ENCODE measurements at places on chromosomes 5 and 9.

DNA sequence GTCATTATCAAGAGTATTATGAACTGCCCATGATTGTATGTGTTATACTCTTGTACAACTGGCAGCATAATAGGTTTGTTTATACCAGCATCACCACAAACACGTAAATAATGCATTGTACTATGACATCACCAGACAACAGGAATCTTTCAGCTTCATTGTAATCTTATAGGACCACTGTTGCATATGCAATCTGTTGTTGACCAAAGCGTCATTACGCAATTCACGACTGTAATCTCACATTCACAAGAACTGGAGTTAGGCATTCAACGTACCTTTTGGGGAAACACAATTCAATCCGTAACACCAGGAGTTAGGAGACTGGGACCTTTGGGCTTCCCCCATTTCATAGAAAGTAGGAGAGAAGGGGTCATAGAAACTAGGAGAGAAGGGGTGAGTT, 20.4 kb upstream of the ARSI start:
- no peak for DNase-seq

- no peak for DNase-seq
These were observed 73.0 kb upstream of the MPDZ start for GRCh38 chr9:13352451-13352979.

- no peak for DNase-seq
These were observed 37.5 kb upstream of the CCNG1 start for GRCh38 chr5:163399923-163400322.

- no peak for DNase-seq
These were observed 1.5 kb upstream of the RETREG1 start for GRCh38 chr5:16618138-16618897.

- no peak for DNase-seq
These were observed 201.3 kb downstream of the HINT1 start for GRCh38 chr5:130963798-130964197.

DNA sequence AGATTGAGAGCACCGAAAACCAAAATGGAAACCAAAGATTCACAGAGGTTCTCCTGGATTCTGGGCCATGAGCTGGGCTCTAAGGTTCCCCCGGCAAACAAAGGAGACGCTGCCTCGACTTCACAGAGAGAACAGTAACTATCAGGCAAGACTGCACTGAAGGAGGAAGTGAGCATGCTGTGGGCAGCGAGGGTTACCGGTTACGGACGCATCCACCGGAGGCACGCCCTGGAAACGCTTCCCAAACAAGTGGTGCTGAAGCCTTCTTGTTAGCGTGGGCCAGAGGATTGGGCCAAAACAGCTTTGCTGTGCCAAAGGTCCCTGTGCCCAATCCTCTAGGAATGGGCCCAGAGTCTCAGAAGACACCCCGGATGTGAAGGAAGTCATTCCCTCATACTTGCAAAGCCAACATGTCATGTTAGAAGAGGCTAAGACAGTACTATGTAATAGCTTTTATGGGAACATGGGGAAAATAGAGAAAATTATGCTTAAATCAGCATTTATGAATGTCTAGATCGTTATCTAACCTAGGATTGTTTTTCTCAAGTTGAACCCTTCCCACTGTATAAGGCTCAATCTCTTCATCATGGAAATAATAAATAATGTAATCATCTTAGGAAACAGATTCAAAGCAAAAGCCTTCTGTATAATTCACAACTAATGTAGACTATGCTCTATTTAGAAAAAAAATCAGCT, 145.4 kb downstream of the GABBR2 start:
- DNase-seq, result no peak

DNA sequence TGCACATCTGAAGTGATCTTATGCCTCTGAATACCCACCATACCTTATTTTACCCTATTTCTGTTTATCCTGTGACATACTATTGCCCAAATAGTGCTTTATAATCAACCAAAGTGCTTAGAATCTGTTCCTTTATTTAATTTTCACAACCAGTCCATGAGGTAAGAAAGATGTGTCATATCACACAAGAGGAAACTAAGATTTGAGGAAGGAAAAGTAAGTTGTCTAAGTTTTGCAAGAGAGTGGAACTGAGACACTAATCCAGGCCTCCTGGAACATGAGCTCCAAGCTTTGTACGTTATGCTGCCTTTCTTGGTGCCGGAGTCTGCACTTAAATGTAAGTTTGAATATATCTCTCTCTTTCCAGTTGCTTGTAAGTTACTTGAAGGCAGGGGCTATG, 17.2 kb downstream of the KDM3B start:
- DNase-seq, result no peak

Measured in activated CD4-positive, alpha-beta T cell treated with anti-CD3 and anti-CD28 coated beads for 36 hours (primary cell).